ENCODE measurements at places on chromosomes 16 and 17. TPM values are rescaled to one million over a fixed set of nuclear protein-coding genes. Genes with fewer than 3 reads are reported as not detected.

- peak; percentile 58 for DNase-seq
- H3K4me3 ChIP-seq, result peak overlapping the region; percentile 78
- no peaks in the 10 kb centered on the region for H3K36me3 ChIP-seq
Measured at GRCh38 chr17:2853283-2854142, 57.3 kb downstream of the RAP1GAP2 start.

DNA sequence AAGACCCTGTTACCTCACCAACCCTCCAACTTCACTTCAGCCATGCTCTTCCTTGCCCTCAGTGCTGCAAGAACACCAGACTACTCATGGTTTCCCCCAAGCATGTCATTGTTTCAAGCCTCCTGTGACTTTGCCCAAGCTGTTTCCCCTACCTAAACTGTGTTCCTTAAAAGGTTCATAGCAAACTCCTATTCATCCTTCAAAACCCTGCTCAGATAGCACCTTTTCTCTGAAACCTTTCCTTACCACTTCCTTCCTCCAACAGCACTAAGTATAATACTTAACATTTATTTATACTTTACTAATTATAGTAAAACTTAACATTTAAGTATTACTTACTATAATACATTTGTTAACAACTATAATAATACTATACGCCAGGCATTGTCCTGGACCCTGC is 136.2 kb downstream of the CCT6B start:
- no peak overlapping the region for H3K27ac ChIP-seq
- peaks cover 86% of the 10 kb centered on the region for H3K27me3 ChIP-seq
- no peaks in the 10 kb centered on the region for H3K36me3 ChIP-seq
- H3K4me3 ChIP-seq, result no peak overlapping the region
- no peak for DNase-seq

GRCh38 chr17:69117855-69118784 is 23.6 kb downstream of the ABCA6 start:
- peaks cover 10% of the 10 kb centered on the region for H3K36me3 ChIP-seq
- H3K27ac ChIP-seq, result peak overlapping the region; percentile 39
- no peaks in the 10 kb centered on the region for H3K27me3 ChIP-seq
- H3K4me1 ChIP-seq, result peaks cover 48% of the 10 kb centered on the region
- H3K4me3 ChIP-seq, result peak overlapping the region; percentile 42

GRCh38 chr17:81405411-81405872 is 10.2 kb downstream of the BAHCC1 start:
- H3K27me3 ChIP-seq, result no peaks in the 10 kb centered on the region
- peak; percentile 78 for DNase-seq
- no peaks in the 10 kb centered on the region for H3K36me3 ChIP-seq
- peak overlapping the region; percentile 100 for H3K27ac ChIP-seq
- peaks cover 72% of the 10 kb centered on the region for H3K4me1 ChIP-seq
- peak overlapping the region; percentile 96 for H3K4me3 ChIP-seq

- no peaks in the 10 kb centered on the region for H3K36me3 ChIP-seq
- H3K27ac ChIP-seq, result no peak overlapping the region
- peaks cover 11% of the 10 kb centered on the region for H3K27me3 ChIP-seq
- no peak for DNase-seq
- no peak overlapping the region for H3K4me3 ChIP-seq
- peaks cover 4% of the 10 kb centered on the region for H3K4me1 ChIP-seq
Measured at GRCh38 chr17:8412089-8412488, 14.5 kb upstream of the RNF222 start.

DNA sequence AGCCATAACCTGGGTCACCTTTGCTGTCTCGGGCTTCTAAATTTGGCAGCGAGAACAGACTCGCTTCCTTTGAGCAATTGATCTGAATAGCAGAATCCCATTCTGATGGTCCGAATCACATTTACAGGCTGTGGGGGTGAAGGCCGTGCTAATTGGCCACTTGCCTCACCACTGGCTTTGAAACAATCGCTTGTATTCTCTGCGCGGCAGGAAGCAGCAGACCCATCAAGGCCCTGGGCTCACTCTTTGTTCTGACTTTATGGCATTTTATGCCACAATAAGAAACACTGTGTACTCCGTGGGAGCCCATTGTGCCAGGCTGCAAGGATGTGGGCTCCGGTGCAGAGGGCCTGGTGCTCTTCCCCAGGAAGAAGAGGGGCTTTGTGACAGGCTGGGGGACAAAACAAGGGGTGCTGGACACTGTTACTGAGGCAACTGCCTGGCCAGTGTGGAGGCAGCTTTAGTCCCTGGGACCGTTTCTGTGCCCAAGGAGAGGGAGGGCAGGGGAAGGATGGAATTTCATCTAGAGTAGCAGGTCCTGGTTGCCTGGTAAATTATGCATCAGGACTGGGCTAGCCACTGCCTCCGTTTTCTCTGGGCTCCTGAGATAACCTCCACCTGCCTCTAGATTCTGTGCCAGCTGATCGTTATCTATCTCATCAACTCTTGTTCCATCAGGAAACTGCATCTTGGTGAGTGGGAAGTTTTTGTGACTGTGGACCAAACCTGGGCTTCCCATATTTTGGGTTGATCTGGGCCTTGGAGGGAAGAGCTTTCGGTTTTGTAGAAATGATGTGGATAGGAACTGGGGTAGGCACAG is 78.5 kb downstream of the MRC2 start:
- peaks cover 37% of the 10 kb centered on the region for H3K4me1 ChIP-seq
- peak overlapping the region; percentile 90 for H3K27ac ChIP-seq
- H3K27me3 ChIP-seq, result peaks cover 31% of the 10 kb centered on the region
- no peaks in the 10 kb centered on the region for H3K36me3 ChIP-seq
- H3K4me3 ChIP-seq, result peak overlapping the region; percentile 78

- peaks cover 59% of the 10 kb centered on the region for H3K27me3 ChIP-seq
- peaks cover 9% of the 10 kb centered on the region for H3K4me1 ChIP-seq
- no peak overlapping the region for H3K27ac ChIP-seq
- no peaks in the 10 kb centered on the region for H3K36me3 ChIP-seq
Measured at GRCh38 chr17:39238311-39238972, 12.7 kb upstream of the STAC2 start.

DNA sequence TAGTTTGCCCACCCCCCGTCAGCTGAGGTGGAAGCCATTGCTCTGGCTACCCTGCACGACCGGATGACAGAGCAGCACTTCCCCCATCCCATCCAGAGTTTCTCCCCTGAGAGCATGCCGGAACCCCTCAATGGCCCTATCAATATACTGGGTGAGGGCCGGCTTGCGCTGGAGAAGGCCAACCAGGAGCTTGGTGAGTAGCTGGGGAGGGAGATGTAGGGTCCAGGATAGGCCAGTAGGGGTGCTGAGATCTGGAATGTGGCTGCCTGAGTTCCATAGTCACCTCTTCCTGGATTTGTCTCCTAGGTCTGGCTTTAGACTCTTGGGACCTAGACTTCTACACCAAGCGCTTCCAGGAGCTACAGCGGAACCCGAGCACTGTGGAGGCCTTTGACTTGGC is 6.4 kb downstream of the PFAS start:
- no peak overlapping the region for H3K4me3 ChIP-seq
- DNase-seq, result no peak
- H3K27me3 ChIP-seq, result no peaks in the 10 kb centered on the region
- no peaks in the 10 kb centered on the region for H3K4me1 ChIP-seq

DNA sequence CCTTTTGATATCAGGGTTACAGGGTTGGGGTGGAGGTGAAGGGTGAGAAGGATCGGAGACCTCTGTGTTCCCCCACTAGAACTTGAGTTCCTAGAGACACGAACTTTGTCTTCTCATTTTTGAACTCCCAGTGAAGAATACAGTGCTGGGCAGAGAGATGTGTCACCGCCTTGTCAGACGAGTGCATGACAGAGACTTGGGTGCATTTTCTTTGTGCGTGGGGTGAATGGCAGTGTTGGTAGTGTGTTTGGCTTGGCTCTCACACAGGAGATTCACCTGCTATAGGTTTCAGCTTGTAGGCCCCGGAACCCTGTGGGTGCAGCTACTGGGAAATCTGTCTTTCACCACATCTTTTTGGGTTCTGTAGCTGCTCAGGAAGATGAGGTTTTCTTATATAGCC is 40.0 kb upstream of the CCR7 start:
- H3K27me3 ChIP-seq, result no peaks in the 10 kb centered on the region
- H3K4me3 ChIP-seq, result no peak overlapping the region
- H3K36me3 ChIP-seq, result no peaks in the 10 kb centered on the region

DNA sequence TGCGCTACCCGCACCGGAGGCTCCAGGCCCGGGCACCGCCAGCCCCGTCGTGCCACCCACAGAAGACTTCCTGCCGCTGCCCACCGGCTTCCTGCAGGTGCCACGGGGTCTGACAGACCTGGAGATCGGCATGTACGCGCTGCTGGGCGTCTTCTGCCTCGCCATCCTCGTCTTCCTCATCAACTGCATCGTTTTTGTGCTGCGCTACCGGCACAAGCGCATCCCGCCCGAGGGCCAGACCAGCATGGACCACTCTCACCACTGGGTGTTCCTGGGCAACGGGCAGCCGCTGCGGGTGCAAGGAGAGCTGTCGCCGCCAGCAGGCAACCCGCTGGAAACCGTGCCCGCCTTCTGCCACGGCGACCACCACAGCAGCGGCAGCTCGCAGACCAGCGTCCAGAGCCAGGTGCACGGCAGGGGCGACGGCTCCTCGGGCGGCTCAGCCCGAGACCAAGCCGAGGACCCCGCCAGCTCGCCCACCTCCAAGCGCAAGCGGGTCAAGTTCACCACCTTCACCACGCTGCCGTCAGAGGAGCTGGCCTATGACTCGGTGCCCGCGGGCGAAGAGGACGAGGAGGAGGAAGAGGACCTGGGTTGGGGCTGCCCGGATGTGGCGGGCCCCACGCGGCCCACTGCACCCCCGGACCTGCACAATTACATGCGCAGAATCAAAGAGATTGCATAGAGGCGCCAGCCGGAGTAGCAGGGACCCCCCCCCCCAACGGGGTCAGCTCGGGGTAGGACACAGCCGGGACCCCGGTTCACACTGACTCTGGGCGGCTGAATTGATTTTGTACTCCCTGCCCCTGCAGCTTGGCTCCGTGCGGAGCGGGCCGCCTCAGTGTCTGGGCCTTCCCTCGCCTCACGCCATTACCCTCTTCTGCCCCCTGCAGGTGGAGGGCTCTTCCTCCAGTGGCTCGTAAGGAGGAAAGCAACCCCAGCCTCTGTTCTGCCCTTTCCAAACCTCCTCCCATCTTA is 58.5 kb downstream of the TMEM132E start:
- no peak overlapping the region for H3K27ac ChIP-seq
- peaks cover 100% of the 10 kb centered on the region for H3K27me3 ChIP-seq
- no peaks in the 10 kb centered on the region for H3K36me3 ChIP-seq

DNA sequence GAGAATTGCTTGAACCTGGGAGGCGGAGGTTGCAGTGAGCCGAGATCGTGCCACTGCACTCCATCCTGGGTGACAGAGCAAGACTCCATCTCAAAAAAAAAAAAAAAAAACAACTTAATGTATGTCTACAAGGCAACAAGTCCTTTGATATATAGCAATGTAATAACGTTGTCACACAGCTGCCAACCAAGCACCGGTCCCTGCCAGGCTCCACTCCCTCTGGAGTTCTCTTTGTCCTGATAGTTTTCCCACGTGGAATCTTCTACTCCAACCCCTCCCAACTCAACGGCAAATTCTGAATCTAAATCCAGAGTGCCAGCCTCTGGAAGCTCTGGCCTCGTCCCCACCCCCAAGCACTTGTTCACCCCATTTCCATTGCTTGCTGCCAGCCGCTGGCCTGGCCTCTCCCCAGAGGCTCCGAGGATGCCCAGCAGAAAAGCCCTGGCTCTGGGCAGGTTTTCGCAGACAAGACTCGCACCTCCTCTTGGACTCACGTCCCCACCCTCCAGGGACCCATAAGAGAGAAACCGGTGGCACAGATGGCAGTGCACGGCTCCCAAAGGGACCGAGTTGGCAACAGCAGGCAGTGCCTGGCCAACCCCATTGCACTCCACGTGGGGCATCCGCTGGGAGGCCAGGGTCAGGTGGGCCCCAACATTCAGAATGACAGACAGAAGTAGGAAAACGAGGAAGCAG is 15.9 kb upstream of the CBX2 start:
- H3K27me3 ChIP-seq, result peaks cover 52% of the 10 kb centered on the region
- no peak overlapping the region for H3K27ac ChIP-seq
- H3K4me1 ChIP-seq, result no peaks in the 10 kb centered on the region
- no peak for DNase-seq
- no peak overlapping the region for H3K4me3 ChIP-seq

GRCh38 chr16:10870137-10870776 is 6.7 kb upstream of the CIITA start:
- DNase-seq, result no peak
- peaks cover 56% of the 10 kb centered on the region for H3K4me1 ChIP-seq
- H3K36me3 ChIP-seq, result no peaks in the 10 kb centered on the region
- peak overlapping the region; percentile 81 for H3K27ac ChIP-seq
- H3K4me3 ChIP-seq, result no peak overlapping the region

TMEM114 gene
- total RNA-seq, result not detected

MYH11 gene
- 15.6 TPM for total RNA-seq

CD79B gene
- 4.6 TPM for total RNA-seq
